ENCODE measurements at places on chromosomes 12 and 14.

GRCh38 chr14:51908086-51908485 lies 47.7 kb downstream of the GNG2 start:
- DNase-seq, result no peak

- no peak for DNase-seq
Measured at GRCh38 chr14:50447461-50447860, 50.8 kb upstream of the CDKL1 start.

DNA sequence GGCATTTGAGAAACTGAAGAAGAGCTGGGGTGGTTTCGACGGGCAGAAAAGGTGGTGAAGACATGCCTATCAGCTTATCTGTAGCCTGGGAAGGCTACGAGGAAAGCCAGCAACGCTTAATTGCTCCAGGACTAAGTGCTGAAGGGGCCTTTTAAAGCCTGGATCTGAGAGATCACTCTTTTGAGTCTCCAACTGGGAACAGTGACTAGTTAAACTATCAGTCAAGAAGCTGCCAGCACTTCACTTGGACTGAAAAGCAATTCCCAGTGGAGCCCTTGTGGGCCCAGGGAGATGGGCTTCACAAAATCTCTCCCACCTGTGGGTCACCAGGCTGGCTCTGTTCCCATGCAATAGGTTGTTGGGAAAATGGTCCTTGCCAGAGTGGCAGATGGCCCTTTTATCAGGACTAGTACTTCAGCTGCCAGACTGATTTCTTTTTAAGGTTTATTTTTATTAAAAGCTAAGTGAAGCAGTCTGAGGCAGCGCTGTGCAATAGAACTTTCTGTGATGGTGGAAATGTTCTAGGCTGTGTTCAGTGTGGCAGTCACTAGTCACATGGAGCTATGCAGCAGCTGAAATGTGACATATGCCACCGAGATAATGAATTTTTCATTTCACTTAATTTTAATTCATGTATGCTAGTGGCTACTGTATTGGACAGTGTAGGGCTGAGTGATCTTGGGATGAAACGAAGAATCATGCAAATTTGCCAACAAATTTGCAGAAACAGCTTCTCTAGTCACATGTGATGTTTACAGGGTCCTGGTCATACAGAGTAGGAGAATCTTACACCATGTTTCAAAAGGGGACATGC lies 276.8 kb downstream of the PCNX1 start:
- no peak for DNase-seq

DNA sequence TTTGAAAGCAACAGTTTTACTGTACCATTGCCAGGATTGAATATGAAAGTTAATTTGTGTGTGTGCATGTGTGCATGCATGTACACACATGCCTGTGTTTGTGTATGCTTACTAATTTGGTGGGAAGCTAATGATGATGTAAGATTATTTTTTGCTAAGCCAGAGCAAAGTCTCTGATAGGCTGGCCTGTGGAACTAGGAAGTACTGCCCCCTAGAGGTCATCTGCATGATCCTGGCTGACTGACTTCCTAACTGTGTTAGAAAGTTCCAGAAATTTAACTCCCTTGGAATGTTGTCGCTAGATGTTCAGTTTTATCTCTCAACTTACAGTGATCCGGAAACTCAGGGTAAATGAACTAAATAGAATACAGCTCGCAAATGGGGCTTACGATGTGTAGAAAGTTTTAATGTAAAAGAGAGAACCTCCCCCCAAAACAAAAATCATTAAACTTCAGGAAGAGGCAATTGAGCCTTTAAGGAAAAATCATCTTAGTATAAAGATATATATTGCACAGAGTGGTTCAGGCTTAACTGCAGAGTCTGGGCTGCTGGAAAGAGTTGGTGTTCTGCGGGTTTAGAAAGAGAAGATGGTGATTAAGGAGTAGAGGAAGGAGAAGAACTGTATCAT lies 34.3 kb upstream of the SLC38A1 start:
- no peak for DNase-seq

DNA sequence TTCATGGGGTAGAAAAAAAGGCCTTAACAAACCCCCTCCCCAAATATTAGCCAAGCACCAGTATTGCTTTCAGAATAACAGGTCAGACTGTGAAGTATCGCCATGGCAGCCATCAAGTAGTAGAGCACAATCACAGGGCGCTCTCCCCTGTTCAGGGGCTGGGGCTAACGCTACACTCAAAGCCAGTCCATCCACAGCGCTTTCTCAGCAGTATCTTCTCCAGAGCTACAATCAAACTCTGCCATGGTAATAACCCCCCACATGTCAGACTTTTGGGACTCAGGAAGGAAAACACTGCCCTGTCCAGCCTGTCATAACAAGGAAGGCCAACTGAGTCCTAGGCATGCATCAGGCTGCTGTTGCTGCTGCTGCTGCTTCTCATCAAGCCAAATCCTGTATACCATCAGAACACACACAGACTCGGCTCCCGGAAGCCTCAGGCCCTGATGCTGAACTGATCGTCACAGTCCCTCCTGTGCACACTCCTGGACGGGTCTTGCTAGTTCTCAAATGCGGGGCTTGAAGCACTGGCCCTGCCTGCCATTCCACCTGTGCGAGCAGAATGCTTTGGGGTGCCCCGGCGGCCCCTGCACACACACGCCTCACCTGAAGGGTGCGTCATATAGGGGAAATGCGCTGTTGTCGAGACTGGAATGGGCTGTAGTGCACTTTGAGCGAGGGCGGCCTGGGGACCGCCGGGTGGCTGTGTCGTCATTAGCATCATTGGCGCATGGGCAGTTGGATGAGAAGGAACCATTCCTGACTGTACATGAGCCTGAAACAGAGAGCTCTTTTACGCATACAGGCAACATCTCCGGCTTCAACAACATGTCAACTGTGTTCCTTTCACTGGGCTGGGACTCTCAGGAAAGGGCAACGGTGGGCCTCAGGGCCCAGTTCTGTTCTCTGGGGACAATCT lies 47.6 kb downstream of the SH2B3 start:
- no peak for DNase-seq

GRCh38 chr14:56300495-56300894 lies 182.3 kb downstream of the PELI2 start:
- DNase-seq, result no peak

- DNase-seq, result no peak
Measured at GRCh38 chr14:47346849-47347248, 328.6 kb downstream of the MDGA2 start.

- DNase-seq, result no peak
Measured at GRCh38 chr12:108699955-108700563, 31.3 kb downstream of the CORO1C start.

GRCh38 chr14:96599076-96599475 lies 96.9 kb downstream of the PAPOLA start:
- DNase-seq, result no peak

DNA sequence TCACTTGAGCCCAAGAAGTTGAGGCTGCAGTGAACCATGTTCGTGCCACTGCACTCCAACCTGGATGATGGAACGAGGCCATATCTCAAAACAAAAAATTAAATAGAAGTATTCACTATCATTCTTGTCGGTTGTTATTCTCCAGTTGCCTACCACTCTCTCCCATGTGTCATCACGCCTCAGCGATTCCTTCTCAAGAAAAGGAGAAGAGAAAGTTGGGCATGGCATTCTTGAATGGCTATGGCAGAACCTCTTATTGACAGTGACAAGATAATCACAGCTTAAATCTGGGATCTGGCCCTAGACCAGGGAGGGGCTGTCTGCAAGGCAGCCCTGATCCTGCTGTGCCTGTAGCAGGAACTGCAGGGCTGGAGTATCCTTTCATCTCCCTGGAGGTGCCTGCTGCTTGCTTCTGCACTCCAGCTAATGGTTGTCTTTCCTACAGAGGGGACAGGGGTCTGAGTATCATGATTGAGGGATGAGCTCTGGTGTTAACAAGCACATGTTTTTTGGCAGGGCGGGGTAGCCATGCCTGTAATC lies 12.8 kb upstream of the MLEC start:
- DNase-seq, result no peak

DNA sequence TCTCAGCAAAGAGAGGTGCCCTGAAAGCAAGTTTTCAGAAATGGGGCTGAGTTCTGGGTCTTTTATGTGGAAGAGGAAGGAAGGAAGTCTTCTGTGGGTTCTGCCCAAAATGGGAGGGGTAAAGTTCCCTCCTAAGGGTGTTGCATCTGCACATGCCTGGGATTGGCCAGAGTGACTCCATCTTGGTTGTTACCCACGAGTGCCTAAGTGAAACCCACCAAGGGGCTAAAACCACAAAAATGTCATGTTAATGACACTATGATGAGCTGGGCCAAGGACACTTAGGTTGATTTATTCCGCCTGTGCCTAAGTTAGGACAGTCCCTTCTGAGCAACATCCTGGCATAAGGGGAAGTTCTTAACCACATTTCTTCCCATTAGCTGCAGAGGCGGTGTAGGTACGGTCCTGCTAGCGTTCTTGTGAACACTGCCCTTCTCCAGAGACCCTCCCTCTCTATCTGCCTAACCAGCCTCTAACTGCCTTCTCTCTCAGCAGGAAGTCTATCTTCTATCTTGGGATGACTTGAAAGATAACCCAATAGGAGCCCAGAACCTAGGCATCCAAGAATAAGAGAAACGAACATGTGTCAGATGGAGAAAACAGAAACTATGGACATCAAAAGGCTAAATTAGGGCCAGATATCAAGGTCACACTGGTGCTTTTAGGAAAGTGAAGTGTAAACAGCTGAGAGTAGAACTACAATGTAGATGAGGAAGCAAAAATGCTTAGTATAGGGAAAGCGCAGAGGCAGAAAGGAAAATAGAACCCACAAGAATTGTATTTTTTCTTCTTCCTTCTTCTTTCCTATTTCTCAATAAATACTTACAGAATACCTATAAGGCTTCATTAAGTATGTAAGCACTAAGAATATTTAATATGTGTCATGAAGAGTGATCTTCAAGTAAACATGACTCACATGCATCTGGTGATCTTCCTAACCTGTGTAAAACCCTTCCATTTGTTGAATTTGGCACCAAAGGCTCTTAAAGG lies 104.2 kb upstream of the AMN1 start:
- DNase-seq, result no peak

DNA sequence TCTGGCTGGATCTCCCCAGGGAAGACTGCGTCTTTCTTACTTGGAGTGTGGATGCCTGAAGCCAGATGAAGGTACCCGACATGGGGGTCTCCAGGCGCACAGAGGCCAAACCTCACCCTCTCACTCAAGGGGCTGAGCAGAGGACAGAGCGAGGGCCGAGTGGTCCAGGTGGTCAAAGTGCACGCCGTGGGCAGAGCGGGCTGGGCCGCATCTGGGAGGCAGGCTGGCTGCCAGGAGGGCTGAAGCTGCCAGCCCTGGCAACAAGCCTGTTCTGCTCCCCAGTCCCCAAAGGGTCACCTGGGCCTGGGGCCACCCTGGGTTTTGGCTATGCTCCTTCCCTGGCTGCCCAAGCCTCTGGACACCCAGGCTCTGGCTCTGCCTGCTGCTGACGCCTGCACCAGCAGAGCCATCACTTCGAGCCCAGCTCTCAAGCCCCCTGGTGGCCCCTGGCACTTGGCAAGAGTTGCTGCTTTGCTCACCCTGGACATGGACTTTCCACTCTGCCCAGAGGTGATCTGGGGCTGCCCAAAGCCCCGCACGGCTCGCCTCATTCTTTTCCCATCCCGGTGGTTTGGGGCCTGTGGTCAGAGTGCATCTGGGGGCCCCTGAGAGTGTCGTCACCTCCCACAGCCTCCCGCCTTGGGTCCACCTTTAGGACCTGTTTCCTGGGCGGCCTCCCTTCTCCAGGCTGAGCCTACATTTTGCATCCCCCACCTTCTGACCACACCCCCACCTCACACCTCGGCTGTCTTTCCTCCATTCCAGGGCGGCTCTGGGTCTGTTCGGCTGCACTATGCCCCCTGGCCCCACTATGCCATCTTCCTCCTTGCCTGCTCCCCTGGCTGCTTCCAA lies 2.8 kb downstream of the ADSS1 start:
- no peak for DNase-seq

- DNase-seq, result no peak
Measured at GRCh38 chr12:101698800-101699347, 1.4 kb downstream of the CHPT1 start.

GRCh38 chr12:1422604-1423315 lies 171.6 kb downstream of the FBXL14 start:
- peak; percentile 6 for DNase-seq

- peak; percentile 20 for DNase-seq
Measured at GRCh38 chr12:67650388-67651131, 2.0 kb downstream of the DYRK2 start.

- no peak for DNase-seq
Measured at GRCh38 chr14:38887696-38888095, 215.3 kb downstream of the SEC23A start.

- DNase-seq, result no peak
Measured at GRCh38 chr12:23899434-23899833, 50.0 kb downstream of the SOX5 start.

GRCh38 chr12:97758586-97758985 lies 296.0 kb downstream of the RMST start:
- no peak for DNase-seq

- peak; percentile 4 for DNase-seq
Measured at GRCh38 chr14:46769292-46769691, 117.7 kb upstream of the RPL10L start.

GRCh38 chr12:24533716-24534352 lies 415.1 kb downstream of the BCAT1 start:
- no peak for DNase-seq
